ENCODE measurements at places on chromosomes 5 and 9.

DNA sequence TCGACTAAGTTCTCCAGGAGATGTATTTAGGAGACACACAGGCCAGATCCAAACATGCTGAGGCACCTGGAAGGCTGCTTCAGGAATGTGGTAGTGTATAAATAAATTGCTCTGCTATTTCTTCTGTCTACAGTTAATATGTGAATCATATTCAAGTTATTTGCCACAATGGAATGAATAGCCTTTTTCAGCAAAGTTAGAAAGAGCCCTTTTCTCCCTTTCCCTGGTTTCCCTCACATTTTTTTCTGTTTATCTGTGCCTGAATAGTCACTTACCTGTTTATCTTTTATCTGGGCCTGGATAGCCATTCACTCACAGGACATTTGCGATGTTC is 44.1 kb upstream of the CLINT1 start:
- DNase-seq, result no peak

GRCh38 chr5:72920690-72921502 is 34.9 kb upstream of the FCHO2 start:
- no peak for DNase-seq

DNA sequence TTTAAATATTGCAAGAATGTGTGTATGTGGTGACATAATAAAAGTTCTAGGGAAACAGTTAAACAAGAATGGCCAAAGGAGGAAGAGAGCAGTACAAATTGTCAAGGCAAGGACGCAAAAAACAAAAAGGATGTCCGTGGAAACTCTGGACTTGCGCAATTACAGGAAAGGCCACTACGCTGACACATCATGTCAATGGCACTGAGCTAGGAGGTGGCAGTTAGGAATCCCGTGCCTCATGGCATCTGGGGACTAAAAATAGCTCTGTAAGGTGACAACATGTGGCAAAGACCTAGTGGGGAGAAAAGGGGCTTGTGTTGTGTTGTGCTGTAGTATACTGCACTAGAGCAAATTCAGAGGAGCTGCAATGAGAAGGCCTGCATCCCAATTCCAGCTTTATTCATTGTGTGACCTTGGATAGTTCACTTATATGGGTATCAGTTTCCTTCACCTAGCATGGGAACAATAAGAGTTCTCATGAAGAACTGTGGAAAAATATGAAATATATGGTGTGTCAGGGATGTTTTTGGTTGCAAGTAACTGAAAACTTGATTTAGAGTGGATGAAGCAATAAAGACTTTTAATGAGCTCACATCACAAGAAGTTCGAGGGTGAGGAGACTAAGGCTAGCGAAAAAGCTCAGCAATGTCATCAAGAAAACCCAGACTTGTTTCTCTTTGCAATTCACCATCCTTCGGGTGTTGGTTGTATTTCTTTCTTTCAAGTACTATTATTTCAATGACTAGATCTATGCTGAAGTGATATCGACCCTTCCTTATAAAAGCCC is 124.1 kb upstream of the STC2 start:
- no peak for DNase-seq

DNA sequence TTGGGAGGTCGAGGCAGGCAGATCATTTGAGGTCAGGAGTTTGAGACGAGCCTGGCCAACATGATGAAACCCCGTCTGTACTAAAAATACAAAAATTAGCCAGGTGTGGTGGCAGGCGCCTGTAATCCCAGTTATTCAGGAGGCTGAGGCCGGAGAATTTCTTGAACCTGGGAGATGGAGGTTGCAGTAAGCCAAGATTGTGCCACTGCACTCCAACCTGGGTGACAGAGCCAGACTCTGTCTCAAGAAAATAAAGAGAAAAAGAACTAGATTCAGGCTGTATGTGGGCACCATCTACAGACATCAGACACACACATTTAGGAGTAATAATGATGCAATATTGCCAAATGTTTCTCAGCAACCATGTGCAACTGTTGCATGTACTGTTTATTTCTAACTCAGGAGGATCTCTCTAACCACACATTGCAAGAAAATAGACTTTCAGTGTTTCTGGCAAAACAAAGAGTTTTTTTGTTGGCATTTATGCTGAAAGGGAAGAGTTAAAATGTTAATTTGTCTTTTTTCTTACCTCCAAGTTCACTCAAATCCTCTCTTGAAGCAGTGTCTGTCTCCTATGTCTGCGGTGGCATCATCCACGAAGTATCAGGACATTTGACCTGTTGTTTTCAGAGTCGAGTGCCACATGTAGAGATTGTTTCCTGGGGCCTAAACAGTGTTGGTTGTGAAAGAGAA is 5.1 kb upstream of the ORM1 start:
- no peak for DNase-seq

DNA sequence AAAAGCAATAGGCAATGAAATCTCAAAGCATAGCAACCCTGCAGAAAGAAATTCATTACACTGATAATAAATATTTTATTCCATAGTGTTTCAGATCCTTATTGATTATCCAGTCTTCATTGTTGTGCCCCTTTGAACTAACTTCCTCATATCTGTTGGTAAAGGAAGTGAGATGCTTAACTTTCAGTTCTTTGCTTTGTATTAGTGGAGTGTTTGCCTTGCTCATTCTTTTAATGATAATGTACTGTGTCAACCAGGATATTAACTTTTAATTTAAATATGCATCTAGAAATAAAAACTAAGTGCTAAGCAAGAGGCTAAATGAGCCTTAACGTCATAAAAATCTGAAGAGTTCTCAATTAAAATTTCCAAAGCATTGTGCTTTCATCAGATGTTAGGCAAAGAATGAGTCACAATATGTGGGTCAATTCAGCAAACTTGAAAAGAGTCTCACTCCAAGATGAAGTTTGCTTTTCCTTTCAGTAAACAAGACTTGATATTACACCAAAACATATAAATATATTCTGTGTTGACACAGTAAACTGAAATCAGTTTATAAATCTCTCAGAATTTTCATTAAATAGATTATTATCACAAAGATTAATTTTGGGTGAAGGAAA is 105.9 kb downstream of the GIN1 start:
- no peak for DNase-seq

GRCh38 chr5:95822043-95822541 is 434 bp downstream of the GLRX start:
- no peak for DNase-seq

GRCh38 chr5:97162045-97162444 is 19.6 kb upstream of the LIX1 start:
- DNase-seq, result no peak

- no peak for DNase-seq
Measured at GRCh38 chr5:65029178-65029577, 260.4 kb downstream of the CWC27 start.

GRCh38 chr5:133942614-133943474 is 25.6 kb downstream of the C5orf15 start:
- DNase-seq, result no peak

GRCh38 chr5:8520917-8521316 is 652.0 kb downstream of the MTRR start:
- DNase-seq, result no peak

DNA sequence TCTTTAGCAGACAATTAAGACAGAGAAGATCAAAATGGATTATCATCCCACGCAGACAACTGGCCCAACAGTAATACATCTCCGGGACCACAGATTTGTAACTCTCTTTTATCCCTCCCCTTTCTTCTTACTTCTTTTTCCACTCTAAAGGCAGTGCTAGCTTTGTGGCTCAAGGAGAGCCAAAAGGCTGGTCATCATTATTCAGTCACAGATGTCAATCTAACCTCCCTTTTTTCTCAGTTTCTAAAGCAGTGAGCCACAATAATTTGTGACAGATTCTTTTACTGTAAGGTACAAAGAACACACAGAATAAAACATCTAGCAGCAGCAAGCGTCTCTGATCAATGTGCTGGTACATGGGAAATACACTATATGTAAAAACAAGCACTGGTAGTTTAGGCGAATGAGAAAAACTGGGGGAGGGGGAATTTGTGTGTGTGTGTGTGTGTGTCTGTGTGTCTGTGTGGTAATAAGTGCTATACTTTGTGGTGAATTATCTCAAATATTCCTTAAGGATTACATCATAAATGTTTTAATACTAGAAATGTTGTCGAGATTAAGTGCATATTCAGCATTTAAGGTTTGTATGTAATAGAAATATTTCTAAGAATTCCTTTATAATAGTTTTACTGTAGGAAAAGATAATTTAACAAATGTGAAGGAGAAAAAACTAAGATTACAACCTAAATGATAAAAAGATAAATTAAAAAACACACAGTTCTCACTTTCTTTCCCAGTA is 140.2 kb downstream of the DENND1A start:
- no peak for DNase-seq

- DNase-seq, result no peak
Measured at GRCh38 chr5:148418511-148418910, 34.8 kb downstream of the FBXO38 start.

DNA sequence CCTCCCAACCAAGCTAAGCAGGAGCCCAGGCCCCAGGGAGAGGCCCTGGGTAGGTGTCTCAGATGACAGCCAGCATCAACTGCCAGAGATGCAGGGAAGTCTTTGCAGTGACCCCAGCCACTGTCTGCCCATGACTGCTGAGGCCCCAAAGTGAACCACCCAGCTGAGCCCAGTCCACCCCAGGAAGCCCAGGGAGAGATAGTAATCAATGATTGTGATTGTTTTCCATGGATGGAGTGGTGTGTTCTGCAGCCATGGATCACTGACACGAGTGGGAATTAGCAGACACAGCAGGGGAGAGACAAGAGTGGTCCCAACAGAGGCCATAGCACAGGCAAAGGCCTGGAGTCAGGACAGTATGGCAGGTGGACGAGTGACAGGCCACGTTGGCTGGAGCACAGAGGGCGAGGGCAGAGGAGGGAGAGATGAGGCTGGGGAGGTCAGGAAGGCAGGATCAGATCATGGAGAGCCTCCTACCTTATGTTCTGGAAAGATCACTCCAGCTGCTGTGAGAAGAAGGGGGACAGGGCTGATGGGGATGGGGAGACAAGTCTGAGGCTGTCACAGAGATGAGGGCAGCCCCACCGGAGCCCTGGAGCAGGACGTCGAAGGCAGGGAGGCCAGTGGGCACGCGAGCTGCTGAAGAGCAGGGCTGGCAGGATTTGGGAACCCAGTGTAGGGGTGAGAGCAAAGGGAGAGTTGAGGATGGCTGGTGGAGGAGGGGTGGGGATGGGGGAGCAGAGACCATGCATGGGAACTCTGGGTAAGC is 14.5 kb downstream of the ABO start:
- no peak for DNase-seq

DNA sequence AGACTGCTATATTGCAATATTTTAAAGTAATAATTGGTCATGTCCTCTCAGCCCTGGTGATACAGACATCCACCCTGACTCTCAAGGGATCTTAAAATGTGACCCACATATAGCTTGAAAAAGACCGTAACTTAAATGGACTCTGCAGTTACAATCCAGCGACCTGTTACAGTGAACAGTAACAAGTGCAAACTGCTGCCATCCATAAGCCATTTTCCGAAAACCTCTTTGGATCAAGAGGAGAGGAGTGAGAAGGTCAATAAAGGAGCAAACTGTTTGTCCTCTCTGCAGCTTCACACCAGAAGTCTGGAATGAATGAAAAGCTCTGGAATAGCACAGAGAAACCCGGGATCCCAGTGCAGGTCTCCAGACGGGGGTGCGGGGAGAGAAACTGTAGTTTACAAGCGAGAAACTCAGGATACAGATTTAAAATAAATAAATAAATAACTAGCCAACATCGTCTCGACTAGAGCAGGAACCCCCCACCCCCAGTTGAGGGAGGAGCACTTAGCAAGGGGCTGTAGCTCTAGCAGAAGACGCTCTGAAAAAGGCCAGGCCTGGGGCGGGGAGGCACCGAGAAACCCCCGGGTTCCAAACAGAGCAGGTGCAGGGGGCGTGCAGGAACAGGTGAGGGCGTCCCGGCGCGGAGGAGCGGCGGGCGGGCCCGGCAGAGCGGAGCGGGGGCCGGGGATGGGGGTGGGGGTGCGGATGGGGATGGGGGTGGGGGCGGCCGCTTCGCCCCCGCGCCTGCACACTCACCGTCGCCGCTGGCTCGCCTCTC is 572 bp downstream of the ZDHHC21 start:
- no peak for DNase-seq

DNA sequence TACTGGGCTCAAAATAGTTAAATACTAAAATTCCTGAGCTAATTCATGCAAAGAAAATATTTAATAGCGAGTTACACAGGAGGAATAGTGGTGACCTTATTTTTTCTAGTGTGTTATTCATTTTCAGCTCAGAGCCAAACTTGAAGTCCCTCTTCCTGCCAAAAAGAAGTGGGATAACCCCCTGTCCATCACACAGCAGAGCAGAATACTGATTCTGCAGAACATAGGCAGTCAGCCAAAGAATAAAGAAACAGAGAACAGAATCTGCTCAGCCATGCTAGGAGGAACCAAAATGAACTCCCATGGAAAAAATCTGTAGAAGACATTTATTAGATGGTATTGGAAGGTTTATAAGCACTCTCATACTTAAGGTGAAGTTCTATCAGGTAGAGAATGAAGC is 49.4 kb upstream of the GRIN3A start:
- no peak for DNase-seq

GRCh38 chr9:110255463-110256379 is 586 bp downstream of the TXN start:
- DNase-seq, result peak; percentile 38

GRCh38 chr5:146076028-146076427 is 29.3 kb downstream of the PLAC8L1 start:
- DNase-seq, result no peak

DNA sequence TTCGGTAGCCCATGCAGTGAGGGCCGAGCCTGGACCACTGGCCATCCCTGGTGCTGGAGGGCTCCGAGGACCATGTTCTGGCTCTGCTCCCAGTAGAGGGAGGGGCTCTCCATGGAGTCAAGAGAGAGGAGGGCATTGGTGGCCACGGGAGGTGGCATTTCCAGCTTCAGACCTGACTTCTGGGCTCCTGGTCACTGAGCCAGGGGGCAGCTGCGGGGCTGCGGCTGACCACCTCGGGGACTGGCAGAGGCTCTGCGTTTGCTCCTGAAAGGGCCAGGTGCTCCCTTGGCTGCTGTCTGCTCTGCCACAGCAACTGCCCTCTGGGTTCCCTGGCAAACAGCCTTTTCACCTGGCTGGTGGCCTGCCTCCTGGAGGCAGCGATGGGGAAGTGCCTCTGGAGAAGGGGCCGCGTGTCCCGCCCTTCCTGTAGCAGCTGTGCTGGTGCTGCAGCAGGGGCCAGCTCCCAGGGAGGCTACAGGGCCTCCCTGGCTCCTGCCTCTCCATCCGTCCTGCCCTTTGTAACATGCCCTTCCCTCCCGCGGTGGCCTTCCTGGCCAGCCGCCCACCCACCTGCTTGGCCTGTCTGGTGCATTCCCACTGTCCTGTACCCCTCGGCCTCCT is 144.6 kb downstream of the CACNA1B start:
- DNase-seq, result no peak

DNA sequence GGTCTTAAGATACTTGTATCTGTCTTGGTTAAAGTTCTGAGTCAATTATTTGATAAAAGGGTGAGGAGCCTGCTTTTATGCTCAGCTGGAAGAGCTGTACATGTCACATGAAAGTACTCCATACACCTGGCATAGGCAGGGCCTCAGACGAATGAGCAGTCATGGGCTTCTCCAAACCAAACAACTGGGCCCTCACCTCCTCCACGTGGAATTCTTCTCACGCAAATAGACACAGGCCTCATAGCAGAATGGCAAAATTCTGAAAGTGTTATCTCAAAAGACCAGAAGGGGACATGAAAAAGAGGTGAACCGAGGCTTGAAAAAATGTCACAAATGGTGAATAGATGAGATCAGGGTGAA is 48.6 kb downstream of the FAM240B start:
- DNase-seq, result no peak

All from activated T-helper 9 cell treated with anti-CD3 and anti-CD28 coated beads, Interleukin-2, amount 50 U/mL, for 16 hours (primary cell).